ENCODE measurements at places on chromosomes 2 and 18.

DNA sequence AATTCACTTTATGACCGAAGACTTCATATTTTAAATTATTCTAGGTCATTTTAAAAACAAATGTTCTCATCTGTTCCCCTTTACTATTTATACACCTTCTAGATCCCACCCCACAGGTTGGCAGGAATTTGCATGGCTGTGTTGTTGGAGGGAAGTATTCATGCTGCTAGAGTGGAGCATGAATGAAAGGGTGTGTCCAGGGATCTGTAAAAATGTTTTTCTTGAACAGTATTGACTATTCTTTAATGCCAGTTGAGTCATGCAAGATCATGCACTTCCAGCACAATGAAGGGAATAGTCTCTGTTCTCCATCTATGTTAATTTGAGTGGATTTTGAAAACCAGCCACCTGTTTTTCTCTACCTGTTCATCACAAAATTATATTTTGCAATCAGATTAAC lies 52.0 kb upstream of the COL3A1 start:
- DNase-seq: no peak

- DNase-seq: no peak
Measured at GRCh38 chr2:211730215-211730614, 808.4 kb downstream of the ERBB4 start.

GRCh38 chr2:220157312-220157711 lies 529.9 kb downstream of the SLC4A3 start:
- no peak for DNase-seq

DNA sequence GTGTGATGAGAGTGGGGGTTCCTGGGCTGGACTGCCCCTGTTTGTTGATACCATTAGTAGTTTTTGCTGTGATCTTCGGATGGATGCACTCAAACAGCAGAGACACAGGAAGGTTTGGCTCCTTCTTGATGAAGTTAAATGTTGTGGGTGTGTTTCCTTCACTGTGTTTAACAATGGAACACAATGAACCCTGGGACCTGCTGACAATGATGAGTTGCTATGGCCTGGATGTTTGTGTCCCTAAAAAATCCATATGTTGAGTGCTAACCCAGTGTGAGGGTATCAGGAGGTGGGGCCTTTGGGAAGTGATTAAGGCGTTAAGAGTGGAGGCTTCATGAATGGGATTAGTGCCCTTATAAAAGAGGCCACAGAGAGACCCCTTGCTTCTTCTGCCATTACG lies 237.4 kb upstream of the HS6ST1 start:
- DNase-seq: no peak

- no peak for DNase-seq
Measured at GRCh38 chr2:71668326-71669057, 215.1 kb downstream of the DYSF start.

- no peak for DNase-seq
Measured at GRCh38 chr2:234249873-234250272, 199.4 kb downstream of the SPP2 start.

GRCh38 chr2:134218930-134219658 lies 34.8 kb upstream of the MGAT5 start:
- no peak for DNase-seq

DNA sequence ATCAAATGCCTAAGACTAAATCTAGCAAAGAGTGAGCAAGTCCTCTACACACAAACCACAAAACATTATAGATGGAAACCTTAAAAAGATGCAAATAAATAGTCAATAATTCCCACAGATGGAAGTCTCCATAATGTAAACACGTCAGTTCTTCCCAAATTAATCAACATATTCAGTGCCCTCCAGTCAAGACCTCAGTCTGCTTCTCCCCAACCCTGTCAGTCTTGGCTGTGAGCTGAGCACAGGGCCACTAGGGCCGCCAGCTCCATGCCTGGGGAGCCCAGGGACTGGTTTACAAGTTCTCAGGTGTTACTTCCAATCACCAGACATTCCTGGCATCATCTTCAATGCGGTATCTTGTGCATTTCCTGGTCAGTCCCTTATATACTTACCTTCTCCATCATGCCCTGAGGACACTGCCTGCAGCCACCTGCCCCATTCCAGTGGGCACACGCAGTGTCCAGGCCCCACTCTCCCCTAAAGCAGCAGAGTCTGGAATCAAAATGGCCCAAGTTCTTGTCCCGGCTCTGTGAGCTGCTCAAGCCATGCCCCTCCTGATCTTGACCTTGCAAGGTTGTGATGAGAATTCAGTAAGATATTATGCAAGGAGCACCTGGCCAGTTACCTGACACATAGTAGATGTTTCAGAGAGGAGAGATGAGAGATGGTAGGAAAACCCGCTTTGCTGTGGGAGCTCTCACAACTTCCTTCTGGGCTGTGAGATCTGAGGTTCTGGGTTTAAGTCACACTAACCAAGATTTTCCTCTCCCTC lies 207.9 kb upstream of the RAB6C start:
- DNase-seq: no peak

DNA sequence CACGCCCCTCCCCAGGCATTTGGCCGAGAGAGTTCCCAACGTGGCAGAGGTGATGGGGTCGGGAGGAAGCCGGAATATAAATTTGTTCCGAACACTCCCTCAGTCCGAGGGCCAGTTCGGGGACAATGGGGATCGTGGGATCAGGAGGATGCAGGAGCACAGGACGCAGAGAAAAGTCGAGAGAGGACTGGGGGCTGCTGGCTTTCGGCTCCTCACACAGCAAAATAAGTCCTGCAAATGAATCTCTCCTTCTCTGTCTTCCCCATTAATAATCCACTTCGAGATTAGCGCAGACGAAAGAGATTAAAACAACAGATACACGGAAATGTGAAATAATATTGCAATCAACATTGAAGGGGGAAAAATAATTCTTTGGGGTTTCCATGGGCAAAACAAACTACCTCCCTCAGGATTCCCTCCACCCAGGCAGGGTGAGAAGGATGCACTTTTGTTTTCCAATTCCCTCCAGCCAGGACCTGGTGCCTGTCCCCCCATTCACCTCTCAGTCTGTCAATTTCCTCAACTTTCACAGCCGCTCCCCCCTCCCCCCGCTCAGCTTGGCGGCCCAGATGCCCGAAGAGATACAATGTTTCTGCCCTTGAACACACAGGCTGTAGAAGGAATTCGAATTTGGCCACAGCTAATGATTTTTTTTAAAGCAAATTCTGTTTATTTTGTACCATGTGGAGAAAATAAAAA lies 3.1 kb upstream of the ZEB2 start:
- no peak for DNase-seq

GRCh38 chr2:44163777-44164176 lies 4.9 kb upstream of the PPM1B start:
- DNase-seq: no peak

DNA sequence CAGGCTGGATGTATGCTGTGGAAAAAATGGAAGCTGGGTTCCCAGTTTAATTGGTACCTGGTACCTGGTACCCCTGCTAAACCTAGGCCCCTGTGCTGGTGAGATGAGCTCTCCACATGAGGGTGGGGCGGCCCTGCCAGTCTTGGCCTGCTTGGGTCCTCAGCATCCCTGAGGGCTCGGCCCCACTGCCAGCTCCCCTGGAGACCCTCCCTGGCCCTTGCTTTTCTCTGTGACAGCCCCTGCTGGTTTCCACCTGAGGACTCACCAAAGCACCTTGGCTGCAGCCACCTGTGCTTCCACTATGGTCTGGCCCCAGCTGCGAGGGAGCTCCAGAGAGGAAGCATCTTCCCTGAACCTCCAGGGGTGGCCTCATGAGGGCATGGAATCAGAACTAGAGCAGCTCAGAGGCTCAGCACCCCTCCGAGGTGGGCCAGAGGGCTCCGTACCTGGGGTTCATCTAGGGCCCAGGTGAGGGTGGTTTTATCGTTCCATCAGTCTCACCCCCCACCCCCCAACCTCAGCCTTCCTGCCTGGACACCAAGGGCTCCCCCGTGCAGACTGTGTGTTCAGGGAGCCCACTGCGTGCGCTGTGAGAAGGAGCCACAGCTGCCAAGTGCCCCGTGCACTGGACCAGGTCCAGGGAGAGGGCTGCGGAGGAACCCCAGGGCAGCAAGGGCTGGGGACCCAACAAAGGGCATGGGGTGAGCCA lies 23.7 kb upstream of the HDAC4 start:
- DNase-seq: no peak

- DNase-seq: no peak
Measured at GRCh38 chr18:45962461-45962860, 4.7 kb downstream of the EPG5 start.

GRCh38 chr18:43870626-43871025 lies 593.3 kb upstream of the SYT4 start:
- no peak for DNase-seq

- no peak for DNase-seq
Measured at GRCh38 chr2:9097239-9097638, 93.8 kb upstream of the MBOAT2 start.

DNA sequence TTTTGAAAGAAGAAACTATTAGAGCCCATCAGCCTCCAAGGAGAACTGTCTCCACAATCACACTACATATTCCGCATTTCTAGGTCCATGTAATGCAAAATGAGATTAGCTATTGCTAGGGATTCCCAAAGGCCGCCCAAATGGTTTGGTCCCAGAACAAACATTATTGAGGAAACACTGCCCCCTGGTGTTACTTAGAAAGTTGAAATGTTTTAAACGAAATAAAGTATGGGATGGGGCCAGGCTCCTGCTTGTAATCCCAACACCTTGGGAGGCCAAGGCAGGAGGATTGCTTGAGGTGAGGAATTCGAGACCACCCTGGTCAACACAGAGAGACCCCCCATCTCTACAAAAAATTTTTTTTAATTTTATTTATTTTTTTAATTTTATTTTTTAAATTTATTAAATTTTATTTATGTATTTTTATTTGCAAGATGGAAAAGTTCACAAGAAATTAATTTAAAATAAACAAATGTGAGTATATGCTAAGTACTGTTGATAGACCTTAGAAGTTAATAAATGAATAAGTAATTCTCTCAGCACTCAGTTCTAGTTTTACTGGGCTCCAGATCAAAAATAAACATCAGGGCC lies 5.5 kb downstream of the NHEJ1 start:
- no peak for DNase-seq

DNA sequence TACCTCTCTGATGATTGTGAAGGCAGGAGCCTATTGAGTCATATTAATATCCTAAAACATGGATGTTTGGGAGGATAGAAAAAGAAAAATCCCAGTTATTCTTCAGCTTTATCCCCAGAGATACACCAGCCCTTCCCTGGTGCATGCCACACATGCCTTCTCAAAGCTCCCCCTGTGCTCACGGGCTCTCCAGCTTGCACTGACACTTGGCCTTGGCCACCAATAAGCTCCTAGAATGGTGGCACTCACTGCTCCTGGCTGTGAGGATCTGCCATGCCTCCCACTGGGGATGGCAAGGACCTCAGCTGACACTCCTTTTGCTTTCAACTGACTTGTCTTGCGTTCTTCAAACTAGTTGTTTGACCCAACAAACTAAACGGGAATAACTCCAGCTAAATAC lies 15.9 kb downstream of the SLC14A1 start:
- DNase-seq: no peak

DNA sequence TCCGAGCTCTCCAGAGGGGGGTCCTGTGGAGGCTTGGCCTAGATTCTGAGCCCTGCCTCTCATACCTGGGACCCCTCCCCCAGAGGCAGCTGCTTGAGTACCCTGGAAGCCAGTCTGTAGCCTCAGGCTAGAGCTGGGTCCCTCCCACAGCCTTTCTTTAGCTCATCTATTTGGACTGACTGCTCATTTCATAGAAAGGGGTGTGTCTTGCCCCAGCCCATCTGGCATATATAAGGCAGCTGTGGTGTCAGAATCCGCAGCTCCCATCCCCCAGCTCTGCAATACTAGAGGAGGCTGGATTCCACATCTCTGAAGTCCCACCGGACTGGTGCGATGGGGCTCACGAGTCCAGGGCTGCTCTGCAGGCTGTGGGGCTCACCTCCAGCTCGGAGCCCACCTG lies 26.1 kb downstream of the MPHOSPH10 start:
- no peak for DNase-seq

DNA sequence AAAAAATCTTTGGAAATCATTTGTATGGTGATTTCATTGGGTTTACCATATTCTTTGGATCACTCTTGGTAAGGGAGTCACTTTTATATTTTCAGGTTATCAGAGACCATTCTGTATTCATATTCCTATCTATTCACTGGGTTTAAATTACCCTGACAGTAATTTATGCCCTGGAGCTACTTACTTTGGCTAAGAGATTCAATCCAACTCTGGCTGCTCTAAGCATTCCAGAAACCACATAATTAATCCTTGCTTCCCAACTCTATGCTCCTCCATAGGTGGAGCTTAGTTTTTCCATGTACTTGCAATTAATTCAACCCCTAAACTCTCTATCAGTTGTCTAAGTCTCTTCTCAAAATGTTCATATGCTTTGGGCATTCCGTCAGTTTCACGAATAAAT lies 336.3 kb downstream of the AGPS start:
- no peak for DNase-seq

DNA sequence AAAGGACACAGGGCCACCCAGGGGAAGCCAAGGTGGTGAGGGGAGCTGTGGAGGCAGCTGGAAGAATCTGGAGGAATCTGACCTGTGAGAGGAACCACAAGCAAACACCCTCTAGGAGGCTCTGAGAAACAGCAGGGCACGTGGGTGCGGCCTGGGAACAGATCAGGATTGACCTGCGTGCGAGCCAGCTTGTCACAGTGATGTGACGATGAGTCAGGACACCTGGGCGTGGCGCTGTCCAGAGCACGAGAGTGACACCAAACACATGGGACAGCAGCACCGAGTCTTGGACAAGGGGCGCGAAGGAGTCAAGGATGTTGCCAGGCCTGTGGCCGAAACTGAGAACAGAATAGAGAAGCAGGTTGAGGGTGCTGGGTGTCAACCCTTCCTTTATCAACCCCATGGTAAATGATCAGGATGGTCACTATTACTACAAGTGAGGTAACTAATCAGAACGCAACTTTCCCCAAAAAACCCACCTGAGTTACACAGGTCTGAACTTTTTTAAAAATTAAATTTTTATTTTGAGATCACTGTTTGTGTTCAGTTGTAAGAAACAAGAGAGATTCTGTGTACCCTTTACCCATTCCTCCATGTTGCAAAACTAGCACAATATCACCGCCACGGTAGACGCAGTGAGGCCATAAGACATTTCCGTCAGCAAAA lies 637 bp upstream of the SFT2D3 start:
- no peak for DNase-seq

DNA sequence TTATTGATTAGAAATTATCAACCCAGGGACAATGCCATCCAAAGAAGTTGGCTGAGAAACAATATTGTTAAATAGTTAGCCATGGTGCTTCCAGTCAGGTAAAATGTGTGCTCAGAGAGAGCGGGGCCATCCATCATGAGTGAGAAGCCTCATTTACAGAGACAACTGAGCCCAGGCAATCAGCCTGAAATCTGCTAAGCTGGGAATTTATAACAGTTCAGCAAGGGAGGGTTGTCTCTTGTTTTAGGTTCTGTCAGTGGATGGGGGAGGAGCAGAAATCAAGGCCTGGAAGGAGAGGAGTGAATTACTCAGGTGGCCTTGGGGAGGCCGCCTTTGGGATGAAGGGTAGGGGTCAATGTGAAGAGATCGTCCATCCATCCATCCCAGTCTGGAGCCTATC lies 102.5 kb upstream of the ST8SIA3 start:
- DNase-seq: no peak

All from stimulated activated CD8-positive, alpha-beta memory T cell treated with anti-CD3 and anti-CD28 coated beads, Interleukin-2, amount 100 ng/mL, for 48 hours (primary cell).